ENCODE measurements at places on chromosomes 6 and 20. TPM values are rescaled to one million over a fixed set of nuclear protein-coding genes. Genes with fewer than 3 reads are reported as not detected.

Gene GPSM3
- 16.2 TPM for total RNA-seq

Gene MTCH1
- total RNA-seq, result 233 TPM

Gene TSPO2
- total RNA-seq, result not detected

Gene OPN5
- not detected for total RNA-seq

Gene SPATS1
- total RNA-seq, result not detected

Gene CCN5
- 134 TPM for total RNA-seq

Gene TMC2
- not detected for total RNA-seq

Gene PACSIN1
- total RNA-seq, result 0.74 TPM

Gene PDYN
- total RNA-seq, result not detected

Gene TCP11
- not detected for total RNA-seq

GRCh38 chr6:150646228-150646627 lies 46.5 kb downstream of the PLEKHG1 start:
- no peak for DNase-seq

DNA sequence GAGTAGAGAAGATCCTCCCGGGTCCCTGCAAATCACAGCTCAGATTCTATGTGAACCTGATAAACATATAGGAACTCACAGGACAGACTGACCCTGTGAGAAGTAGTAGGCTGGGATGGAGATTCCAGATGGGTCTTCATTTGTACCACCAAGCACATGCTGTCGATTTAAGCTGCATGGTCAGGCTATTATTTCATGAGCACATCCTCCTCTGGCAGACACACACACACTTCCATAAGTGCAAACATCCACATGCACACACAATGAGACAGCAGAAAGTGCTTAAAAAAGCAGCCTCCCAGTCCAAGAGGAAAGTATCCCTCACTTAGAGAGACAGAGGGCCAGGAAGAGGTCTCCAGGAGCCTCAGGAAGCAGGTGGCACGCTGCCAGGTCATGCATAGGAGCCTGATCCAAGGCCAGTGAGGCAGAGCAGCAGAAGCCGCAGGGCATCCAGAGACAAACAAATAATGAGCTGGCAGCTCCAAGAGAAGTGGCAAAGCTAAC lies 131.8 kb downstream of the UNC5CL start:
- DNase-seq, result no peak

DNA sequence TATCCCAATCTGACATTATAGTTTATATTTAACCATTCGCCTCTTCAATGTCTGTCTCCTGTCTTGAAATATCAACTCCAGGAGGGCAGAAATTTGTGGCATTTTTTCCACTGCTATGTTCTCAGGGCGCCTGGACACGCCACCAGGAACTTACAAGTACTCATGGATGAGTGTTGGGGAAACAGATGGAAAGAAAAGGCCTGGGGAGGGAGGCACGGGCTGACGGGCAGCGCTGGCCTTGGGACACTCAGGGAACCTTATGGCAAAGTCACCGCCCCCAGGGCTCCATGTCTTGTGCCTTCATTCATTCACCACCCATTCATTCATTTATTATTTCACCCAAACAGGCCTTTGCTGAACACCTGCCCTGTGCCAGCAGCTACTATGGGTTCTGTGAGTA lies 222.9 kb downstream of the PREX1 start:
- DNase-seq, result no peak

DNA sequence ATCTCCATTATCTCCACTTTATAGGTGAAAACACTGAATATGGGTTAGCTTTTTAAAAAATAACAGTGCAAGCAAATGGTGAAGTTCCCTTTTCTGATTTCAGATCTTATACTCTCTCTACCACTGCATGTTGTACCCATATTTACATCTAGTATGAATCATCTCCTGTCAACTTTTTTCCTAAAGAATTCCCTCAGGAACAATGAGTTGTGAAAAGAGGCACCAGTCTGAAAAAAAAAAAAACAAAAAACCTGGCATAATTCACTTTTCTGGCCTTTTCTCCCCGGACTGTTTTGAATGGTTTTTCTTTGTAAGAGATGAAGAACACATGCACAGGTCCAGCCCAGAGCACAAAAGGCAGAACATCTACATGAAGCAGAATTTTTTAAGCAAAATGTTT lies 596.0 kb downstream of the COL12A1 start:
- no peak for DNase-seq

DNA sequence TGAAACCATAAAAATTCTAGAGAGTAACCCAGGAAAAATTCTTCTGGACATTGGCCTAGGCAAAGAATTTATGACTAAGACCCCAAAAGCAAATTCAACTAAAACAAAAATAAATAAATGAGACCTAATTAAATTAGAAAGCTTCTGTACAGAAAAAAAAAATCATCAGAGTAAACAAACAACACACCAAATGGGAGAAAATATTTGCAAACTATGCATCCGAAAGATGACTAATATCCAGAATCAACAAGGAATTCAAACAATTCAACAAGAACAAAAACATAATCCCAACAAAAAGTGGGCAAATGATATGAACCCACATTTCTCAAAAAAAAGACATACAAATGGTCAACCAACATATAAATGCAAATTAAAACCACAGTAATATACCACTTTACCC lies 242.6 kb upstream of the CDYL start:
- DNase-seq, result no peak

DNA sequence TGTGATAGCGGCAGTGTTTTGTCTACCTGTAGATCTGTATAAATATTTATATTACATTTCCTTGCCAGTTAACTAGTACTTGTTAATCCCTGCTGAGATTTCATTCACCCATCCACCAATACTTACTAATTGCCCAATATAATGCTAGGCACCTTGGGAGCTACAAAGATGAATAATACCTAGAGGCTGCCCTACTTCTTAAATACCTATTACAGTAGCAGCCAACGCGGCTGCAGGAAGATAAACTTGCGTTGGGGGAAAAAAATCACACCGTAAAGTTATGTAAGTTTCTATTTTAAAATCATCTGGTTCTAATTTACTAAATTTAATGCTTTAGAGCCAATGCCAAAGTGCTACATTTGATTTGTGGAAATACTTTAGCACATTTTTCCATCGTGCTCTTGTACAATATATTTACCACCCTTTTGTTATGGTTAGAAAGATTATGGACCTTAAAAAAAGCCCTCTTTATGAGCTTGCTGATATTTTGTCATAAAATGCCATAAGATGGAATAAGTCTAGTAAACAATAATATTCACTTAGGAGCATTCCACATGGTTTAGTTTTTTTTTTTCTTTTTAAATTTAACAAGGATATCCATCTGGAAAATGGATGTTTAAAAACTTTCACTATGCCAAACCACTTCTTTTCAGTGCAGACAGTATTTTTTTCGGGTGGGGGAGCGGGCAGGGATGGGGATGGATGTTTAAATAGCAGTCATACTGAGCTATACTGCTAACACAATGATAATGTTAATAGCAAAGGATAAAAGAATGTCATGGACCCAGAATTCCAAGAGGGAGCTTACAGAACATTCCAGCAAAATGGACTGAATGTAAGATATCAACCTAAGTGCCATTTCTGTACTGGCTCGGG lies 13.2 kb upstream of the NEDD9 start:
- DNase-seq, result no peak

- no peak for DNase-seq
These were observed 93.2 kb downstream of the MMS22L start for GRCh38 chr6:97189767-97190166.

- DNase-seq, result no peak
These were observed 178.0 kb downstream of the PHF3 start for GRCh38 chr6:63813566-63814120.

- peak; percentile 72 for DNase-seq
These were observed 285.0 kb upstream of the RNF24 start for GRCh38 chr20:4300401-4300800.

DNA sequence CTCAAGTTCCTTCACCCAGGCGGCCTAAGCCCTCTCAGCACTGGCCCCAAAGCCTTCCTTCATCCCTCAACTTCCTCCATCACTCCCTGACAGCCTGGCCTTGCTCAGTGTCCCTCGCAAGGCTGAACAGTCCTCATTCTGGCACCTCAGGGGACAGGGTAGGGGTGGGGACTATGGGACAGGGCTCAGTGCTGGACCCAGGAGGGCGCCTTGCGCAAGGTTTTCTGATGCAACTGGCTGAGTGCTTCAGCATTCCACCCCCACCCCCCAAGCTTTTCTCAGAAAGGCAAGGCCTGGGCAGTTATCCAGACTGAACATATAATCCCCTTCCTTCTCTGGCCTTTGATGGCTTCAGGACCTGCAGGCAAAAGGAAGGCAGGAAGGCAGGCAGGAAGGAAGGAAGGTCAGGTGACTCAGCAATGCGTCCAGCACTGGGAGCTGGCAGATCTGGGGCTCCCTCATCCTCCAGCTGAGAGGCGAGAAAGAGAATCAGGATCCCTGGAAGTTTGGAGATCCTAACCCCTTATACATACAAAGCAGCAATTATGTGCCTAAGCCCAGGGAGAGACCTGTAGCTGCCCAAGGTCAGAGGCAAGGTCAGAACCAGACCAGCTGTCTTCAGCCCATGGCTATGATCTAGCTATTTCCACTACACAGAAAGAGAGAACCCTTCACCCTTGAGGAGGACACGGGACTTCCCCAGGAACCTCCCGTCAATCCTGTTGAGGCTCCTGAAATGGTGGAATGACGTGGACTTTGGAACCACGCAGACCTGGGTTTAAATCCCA lies 8.6 kb upstream of the TRIB3 start:
- DNase-seq, result no peak

- no peak for DNase-seq
These were observed 80.8 kb downstream of the SCML4 start for GRCh38 chr6:107743311-107743710.

DNA sequence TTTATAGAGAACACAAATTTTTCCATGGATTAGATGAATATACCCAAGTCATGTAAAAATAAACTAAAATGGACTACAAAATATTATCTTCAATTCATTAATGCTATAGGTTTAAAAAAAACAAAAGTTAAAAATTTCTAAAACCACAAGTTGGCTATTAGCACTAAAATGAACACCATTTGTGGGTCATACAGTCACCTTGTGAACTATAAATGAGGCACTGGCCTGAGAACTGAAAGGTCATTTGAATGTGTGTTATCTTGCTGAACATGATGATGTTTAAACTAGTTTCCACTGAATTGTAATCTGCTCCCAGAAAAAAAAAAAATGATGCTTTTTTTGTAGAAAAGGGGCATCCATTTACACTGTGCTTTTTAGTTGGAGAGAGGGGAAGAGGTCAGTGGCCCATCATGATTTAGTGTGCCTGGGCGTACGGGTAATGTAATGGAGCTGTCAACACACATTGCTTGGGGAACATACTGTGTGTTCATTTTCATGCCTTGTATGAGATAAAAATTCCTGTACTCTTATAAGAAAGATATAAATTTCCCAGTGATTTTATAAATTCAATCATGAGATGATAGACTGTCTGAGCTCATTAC lies 96.6 kb upstream of the FKBP1C start:
- no peak for DNase-seq

DNA sequence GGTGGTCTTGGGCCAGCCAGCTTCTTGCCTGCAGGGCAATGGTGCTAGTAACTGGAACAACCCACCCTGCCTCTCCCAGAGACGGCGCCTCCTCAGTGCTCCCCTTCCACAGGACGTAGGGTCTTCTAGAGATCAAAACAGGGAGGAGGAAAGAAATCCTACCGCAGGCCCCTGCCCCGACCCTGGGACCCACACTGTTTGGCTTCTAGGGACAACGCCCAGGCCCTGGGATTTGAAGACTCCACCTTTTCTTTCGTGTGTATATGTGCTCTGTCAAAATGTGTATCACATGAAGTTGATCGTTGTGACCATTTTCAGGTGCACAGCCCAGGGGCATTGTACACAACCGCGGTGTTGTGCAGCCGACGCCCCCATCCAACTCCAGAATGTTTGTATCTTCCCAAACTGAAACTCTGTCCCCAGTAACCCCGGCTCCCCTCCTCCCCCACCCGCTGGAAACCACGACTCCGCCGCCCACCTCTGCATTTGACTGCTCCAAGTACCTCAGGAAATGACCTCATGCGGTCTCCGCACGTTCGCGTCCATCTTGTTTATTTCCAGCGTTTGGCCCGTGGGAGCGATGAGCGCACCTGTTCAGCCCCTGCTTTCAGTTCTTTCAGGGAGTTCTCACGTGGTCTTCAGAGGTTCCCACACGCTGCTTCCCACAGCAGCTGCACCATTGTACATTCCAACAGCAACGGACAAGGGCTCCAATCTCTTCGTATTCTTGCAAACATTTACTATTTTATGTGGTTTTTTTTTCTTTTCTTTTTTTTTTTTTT lies 3.4 kb upstream of the BHLHE23 start:
- DNase-seq, result no peak

DNA sequence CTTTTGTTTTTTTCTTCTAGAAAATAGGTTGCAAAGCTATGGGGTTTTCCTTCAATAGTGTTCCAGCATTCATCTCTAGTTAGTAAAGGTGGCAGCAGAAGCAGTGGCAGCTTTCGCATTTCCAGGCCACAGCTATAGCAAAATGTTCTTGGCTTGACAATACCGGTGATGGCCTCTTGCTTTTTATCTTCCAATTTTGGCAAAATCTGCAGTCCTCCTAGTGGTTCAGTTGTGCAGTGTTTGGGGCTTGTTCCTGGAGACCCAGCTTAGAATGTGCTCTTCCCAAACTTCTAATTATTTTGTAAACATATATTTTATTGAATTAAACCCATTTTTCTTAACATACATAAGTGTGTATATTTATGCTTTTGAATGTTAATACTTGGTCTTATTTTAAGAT lies 370.6 kb upstream of the MAN1A1 start:
- DNase-seq, result no peak

DNA sequence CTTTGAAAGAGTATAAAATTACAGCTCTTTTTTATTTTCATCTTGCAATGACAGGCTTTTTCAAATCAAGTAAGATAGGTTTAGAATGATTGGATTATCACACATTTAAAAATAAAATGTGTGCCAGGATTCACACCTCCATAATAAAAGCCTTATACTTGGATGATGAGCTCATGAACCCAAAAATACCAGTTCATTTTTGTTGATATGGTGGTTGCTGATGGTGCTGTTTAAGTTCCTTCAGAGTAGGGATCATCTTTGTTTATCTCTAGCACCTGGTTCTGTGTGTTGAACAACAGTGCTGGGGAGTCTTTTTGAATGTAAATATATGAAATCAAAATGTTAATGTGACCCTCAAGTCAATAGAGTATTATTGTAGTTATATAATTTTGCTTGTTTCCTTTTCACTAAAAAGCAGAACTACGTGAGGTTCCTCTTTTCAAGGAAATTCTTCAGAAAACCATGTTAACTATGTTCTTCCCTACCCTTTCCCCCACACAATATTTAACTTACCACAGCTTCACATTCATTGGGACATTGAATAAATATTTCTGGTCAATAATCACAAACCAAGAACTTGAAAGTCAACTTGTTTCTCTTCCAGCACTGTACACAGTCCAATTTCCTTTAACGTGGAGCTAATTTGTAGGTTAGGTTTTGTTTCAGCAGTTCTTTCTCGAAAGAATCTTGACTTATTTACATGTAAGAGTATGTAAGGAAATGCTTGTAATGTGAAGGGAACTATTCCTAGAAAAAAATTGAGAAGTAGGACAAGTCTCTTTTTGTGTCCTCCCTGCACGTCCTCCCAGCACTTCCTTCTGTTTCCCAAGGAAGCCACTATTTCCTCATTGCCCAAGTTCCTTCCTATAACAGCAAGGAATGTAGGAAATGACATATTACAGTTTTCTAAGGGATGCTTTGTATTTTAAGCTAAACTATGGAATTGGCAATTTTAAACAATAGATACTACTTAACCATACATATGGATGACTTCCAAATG lies 945.9 kb upstream of the CITED2 start:
- no peak for DNase-seq
